Jurkat, Clone E6-1 (cell line): ENCODE measurements at places on chromosomes 13 and 19.

- DNase-seq: no peak
Measured at GRCh38 chr19:4199699-4200293, 17.3 kb downstream of the ANKRD24 start.

DNA sequence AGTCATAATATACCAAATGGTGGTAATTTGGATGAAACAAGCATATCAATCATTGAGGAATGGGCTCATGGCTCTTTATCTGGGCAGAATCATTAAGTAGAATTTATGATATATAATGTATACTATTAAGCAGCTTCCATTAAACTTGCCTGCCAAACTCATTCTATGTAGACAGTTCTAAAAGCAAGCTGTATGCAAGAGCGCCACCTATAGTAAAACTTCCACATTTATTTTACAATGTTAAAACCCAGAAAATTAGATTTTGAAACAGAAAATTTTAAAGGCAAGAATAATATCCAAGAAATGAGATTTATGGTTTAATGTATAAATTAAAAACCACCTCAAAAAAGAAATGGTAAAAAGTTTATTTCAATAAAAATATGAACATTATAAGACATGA, 161.5 kb downstream of the MZT1 start:
- peak; percentile 12 for DNase-seq

- DNase-seq: no peak
Measured at GRCh38 chr13:30431269-30431940, 9.1 kb downstream of the UBE2L5 start.

DNA sequence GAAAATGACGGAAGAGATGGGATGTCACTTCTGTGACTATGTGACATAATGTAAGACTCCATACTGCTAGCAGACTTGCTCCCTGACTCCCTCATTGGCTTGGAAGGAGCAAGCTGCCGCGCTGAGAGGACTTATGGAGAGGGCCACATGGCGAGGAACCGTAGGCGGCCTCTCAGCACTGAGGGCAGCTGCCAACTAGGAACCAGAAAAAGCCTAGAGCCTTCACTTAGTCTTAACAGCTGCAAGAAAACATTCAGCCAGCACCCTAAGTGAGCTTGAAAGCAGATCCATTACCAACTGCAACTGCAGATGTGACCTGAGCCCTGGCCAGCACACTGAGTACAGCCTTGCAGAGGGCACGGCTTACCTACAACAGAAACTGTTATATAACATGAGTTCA, 33.9 kb downstream of the USP12 start:
- DNase-seq: no peak

- DNase-seq: no peak
Measured at GRCh38 chr13:37381502-37381901, 217.1 kb downstream of the POSTN start.

GRCh38 chr19:4503132-4503824, 15.0 kb downstream of the PLIN4 start:
- no peak for DNase-seq

- peak; percentile 60 for DNase-seq
Measured at GRCh38 chr19:16168465-16169081, 4.8 kb downstream of the CIB3 start.

GRCh38 chr19:51594774-51595109, 23.7 kb downstream of the ZNF175 start:
- no peak for DNase-seq

DNA sequence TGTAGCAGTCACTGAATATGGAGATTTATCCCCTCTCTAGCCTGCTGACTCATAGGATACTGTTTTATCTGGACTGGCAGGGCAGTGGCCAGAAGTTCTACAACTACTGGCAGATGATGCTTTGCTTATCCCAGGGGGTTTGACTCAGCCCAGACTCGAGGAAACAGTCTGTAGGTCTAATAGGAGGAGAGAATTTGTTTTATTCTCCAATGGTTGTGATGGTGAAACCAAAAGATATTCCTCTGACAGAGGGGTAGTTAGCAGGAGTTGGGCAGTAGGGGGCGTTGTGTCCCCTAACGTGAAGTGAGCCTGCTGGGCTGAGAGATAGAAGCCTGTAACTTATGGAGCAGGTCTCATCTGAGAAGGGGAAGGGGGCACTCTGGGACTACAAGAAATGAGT, 74.9 kb downstream of the WTIP start:
- DNase-seq: peak; percentile 10

GRCh38 chr13:27926644-27927434, 7.0 kb downstream of the PDX1 start:
- DNase-seq: no peak

DNA sequence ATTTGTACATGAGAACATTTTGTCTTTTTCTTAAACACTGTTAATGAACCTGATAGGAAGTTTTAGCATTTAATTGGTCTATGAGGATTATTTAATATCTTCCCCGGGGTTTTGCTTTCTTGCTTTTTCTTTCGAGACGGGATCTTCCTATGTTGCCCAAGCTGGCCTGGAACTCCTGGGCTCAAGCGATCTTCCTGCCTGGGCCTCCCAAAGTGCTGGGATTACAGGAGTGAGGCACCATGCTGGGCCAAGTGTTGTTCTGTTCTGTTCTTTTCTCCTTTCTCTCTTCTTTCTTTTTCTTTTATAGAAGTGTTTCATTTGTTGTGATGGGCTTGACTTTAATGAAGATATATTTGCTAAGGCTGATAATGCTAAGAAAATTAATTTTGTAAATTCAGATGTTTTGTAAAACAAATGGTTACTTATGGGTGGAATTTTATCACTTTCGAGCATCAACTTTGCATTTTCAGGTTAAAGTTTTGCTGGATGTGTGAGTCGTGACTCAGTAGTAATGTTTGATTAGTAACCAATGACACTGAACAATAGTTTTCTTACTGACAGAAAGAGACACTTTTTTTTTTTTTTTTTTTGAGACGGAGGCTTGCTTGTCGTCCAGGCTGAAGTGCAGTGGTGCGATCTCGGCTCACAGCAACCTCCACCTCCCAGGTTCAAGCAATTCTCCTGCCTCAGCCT, 2.2 kb downstream of the PAN3 start:
- no peak for DNase-seq

DNA sequence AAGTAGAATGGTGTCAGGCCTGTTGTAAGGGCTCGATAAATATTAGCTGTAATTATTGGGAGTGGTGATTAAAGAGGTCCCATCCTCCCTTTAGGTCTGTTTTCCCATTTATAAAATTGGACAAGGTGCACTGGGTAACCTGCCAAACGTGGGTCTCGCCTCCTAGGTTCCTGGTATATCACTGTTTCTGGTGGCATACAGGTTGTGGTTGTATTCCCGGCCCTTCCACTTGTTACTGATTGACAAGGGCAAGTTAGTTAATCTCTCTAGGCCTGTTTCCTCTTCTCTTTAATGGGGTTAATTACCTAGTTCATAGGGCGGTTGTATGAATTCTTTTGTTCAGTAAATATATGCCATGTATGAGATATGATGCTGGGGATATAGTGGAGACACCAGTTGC, 1.5 kb downstream of the PPP2R1A start:
- DNase-seq: no peak

DNA sequence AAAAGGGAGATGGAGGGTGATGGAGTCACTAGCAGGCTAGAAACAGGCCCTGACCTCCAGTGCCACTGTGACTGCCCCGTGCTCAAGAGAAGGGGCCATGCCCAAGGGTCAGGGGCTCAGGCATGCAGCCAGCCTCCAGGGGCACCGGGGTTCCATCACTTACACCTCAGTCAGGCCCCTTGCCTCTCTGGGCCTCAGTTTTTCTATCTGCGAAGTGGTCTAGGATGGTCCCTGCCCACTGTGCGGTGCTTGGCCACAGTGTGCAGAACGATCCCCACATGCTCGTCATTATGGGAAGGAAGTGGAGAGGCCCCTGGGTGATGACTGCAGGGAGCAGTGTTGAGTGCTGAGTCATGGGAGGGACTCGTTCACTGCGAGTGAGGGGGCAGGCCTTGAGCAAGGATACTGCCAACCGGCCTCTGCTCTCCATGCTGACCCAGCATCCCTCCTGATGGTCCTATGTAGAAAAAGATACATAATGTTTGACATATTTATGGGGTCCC, 23.1 kb downstream of the TMED1 start:
- no peak for DNase-seq

- no peak for DNase-seq
Measured at GRCh38 chr19:18294467-18294864, 13.0 kb upstream of the JUND start.

DNA sequence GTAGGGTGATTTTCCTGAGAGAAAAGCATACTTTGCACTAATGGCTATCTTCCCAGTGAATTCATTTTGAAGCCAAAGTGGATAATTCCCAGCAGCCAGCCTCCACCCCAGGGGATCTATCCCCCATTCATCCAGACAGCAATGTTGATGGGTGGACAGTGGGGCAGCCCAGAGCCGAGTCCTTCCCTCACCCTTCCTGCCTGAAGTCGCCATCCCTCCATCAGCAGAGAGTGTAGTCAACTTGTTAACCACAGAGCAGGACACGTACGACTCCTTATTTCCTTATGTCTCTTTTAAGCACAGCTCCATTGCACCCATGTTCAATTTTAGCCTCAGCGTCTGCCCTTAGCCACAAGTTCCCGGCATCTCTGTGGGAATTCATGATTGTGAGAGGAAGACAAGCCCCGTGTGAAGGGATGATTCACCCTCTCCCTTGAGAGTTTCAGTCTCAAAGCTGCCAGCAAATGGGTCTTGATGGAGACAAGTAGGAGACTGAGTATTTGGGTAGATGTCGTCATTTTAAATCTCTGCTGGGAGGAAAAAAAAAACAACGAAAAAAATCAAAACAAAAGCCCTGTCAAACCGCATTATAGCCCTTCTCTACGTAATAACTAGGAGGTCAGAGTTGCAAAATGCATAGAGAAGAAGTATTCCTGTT, 58.3 kb upstream of the MEDAG start:
- no peak for DNase-seq
